Stimulated activated CD8-positive, alpha-beta memory T cell treated with anti-CD3 and anti-CD28 coated beads, Interleukin-12 subunit alpha, Interleukin-12 subunit beta, amount 100 ng/mL, for 4 hours (primary cell): ENCODE measurements at places on chromosomes 2 and 18.

GRCh38 chr2:241798081-241798630, 10.8 kb upstream of the NEU4 start:
- no peak for DNase-seq

DNA sequence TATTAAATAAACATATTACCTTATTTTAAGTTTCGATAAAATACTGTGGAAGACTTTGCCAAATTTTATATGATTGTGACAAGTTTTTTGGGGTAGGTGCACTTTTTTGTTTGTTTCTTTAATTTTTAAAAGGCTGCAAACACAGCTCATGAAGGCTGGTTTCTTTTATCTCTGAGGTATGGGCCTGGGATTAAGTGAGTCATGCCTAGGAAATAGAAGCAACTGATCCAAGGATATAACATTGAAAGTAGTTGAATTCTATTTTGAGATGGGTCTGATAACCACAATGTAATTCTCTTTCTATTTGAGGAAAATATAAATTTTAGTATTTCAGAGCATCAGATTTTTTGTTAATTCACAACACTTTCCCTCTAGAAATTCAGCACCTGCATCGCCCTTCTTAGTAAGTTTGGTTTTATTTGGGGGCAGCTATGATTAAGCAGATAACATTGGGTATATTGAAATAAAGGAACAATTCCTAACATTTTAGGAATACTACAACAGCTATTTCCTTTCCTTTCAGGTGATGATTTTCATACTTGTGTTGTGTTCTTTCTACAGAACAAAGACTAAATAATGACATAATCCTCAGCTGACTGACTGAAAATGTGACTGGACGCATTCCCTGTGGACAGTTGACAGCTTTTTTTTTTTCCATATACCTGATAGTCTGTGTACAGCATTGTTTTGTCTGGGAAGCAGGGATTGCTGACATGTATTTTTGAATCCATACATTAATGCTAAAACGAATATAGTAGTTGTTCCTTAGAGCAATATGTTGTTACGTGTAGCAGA, 16.8 kb downstream of the RBM45 start:
- no peak for DNase-seq

GRCh38 chr2:184654945-184655344, 56.6 kb downstream of the ZNF804A start:
- DNase-seq, result no peak

DNA sequence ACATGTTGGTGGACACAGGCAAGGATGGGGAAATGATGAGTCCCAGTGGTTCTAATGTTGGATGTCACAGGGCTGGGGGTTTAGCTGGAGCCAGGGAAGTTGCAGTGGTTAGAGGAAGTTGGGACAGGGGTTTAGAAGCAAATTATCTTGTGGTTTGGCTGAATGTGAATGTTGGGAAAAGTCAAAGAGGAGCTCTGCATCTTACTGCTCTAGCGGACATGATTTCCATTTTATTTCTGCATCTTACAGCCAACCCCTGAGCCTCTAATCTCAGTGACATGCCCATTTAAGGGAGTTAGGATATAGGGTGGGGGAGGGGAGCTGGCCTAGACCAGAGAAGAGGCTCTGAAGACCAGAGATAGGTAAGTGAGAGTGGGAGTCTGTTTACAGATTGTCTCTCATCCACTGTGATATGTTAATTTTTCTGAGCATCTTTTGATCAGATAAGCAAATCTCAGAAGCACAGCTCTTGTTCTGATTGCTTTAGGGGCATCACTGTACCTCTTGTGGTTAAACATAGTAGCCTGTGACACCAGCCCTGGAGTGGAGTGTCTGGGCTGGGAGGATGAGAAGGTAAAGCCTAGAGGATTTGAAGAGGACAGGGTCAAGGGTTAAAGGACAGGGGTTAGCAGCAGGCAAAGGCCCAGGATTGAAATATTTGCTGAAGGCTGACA, 43.6 kb downstream of the SETBP1 start:
- no peak for DNase-seq

GRCh38 chr2:231725476-231725875, 17.2 kb downstream of the PTMA start:
- DNase-seq, result no peak

DNA sequence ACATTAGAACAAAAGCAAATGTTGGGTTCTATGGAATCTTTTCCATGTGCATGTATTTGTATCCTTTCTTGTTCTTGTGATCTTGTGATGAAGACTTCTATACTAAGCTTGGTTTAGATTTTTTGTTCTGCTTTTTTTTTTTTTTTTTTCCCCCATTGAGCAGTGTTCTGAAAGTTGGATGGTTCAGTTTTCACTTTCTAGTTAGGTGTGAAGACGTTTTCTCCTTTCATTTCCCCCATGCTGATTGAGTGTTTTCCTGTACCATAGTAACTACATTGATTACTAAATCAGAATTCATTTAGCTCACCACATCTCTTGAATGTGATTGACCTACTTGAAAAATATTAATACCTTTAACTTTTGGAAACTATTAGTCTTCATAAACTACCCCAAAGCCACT, 34.1 kb downstream of the NOP58 start:
- no peak for DNase-seq

DNA sequence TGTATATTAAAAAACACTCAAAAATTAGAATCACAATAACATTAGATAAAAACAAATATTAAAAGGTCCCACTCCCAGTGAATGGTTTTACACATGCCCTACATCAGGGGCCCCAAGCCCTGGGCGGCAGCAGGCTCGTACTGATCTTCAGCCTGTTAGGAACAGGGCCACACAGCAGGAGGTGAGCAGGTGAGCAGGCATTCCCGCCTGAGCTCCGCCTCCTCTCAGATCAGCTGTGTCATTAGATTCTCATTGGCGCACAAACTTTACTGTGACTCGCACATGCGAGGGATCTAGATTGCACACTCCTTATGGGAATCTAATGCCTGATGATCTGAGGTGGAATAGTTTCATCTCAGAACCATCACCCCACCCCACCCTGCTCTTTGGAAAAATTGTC, 74.2 kb downstream of the MBD2 start:
- DNase-seq, result no peak

GRCh38 chr2:58918141-58918540, 677.0 kb upstream of the FANCL start:
- no peak for DNase-seq

GRCh38 chr2:234500394-234501006, 3.6 kb upstream of the ARL4C start:
- DNase-seq, result peak; percentile 34

GRCh38 chr2:60446413-60447267, 106.8 kb downstream of the BCL11A start:
- DNase-seq, result no peak

DNA sequence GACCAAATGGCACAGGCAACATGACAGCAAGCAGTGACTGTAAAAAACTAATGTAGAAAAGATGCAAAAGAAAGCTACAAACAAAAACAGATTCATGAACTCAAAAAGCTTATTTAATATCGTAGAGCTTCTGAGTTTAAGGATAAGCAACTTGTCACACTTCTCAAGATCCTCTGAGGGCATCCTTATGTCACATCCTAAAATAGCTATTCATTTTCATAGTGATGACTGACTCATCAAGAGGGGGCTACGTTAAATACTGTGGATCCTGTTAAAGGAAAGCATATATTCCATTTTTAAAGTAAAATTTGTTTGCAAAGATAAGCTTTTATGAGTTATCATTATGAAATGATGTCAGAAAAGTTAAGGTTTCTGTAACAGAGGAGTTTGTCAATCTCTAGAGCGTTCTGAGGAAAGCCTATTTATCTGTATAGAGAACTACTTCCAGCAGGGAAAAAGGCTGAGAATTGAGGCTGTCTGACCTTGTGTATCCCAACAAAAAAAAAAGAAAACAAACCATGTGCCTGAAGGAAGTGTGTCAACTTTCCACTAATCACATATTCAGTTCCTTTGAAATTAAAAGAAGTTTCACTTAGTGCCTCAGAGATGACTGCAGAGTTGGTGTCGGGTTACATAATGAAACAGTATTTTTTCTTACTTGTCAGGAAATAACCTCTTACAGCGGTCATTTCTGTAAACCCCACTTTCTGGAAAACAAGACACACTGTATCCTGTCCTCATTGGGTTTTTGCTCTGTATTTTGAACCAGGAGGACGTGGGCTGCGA, 115.5 kb downstream of the ESCO1 start:
- no peak for DNase-seq

- DNase-seq, result no peak
These were observed 31.2 kb upstream of the STAT1 start for GRCh38 chr2:191045141-191045540.
